Suppressor macrophage (primary cell): ENCODE measurements at places on chromosomes 3 and 15.

- DNase-seq = no peak
Observed at GRCh38 chr3:135237371-135238143, 442.5 kb downstream of the EPHB1 start.

DNA sequence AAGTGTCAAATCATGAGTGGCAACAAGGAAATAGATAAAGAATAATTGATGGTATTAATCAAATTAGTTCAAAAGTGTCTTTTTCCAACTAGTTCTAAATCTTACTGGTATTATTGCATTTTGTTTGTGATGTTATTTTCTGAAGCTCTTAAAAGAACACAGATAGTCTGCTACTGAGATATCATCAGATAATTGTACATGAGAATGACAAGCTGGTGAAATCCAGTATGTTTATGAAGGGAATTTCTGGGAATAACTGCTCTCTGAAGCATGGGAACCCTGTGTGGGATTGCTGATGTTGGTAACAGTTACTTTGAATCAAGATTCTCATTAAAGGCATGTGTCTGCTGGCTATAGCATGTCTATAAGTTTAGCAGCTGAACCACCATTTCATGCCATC, 190.3 kb upstream of the CDIN1 start:
- DNase-seq = no peak

DNA sequence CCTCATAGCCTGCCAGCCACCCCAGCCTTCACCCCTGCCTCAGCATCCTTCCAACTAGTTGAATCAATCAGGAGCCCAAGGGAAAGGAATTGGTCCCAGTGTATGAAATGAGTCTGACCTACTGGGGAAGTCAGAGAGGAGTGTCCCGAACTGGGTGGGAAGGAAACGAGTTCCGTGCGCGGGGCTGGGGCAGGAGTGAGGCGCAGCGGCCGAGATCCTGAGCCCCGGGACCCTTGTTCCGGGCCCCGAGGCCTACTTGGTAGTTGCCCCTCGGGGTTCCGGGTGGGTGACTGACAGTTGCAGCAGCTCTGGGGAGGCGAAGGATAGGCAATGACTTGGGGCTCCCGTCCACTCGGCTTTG, 1.1 kb upstream of the PLCL2 start:
- no peak for DNase-seq

DNA sequence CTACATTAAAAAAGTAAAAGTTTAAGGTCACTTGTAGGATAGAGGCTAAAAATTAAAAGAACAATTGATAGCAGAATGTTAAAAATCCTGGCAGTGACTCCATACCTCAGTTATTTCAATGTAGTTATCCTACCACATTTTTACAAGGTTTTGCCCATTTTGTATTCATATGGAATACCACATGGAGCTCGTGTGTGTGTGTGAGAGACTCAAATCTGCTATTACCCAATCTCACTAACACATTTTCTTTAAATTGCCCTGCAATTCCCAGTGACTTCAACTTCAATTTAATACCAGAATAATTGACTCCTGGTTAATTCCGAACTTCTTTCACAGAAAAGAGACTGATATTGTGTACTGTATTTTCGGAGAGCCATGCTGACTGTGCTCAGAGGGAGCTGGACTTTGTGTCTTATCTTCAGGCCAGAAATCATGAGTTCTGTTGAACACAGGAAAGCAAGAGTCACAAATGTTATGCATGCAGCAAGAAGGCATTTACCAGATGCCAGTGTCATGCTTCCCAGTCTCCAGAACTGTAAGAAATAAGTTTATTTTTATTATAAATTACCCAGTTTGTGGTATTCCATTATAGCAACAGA, 529.0 kb upstream of the NECTIN3 start:
- DNase-seq = no peak
